ENCODE measurements at places on chromosomes 4 and X.

GRCh38 chr4:140211693-140212092 lies 57.7 kb upstream of the MAML3 start:
- DNase-seq, result no peak

DNA sequence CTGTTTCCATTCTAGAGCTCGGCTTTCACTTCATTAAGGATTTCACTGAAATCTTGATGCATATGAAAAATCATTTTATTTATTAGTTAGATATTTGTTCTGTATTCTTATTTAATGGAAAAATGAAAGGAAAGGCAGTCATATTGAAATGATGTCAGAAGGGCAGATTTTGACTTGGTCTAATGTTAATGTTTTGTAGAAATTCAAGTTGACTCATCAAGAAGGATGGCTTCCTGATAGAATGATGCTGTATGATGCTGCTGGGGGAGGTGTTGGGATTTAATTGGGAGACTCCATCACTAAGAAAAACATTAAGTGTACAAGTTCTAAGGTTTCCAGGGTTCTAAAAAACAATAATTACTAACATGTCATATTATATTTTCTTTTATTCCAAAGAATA lies 204.8 kb downstream of the PDGFC start:
- no peak for DNase-seq

DNA sequence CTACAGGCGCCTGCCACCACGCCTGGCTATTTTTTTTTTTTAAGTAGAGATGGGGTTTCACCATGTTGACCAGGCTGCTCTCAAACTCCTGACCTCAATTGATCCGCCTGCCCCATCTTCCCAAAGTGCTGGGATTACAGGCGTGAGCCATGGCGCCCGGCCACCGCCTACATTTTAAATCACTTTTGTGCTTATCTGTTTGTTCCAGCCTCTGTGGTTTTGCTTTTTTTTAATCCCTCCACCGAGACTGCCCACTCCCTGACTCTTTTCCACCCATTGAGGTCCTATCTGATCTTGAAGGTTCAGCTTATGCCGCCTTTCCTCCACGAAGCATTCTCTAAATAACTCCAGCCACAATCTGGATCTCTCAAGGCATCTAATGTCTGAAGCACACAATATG lies 73.5 kb downstream of the CHRDL1 start:
- DNase-seq, result no peak

DNA sequence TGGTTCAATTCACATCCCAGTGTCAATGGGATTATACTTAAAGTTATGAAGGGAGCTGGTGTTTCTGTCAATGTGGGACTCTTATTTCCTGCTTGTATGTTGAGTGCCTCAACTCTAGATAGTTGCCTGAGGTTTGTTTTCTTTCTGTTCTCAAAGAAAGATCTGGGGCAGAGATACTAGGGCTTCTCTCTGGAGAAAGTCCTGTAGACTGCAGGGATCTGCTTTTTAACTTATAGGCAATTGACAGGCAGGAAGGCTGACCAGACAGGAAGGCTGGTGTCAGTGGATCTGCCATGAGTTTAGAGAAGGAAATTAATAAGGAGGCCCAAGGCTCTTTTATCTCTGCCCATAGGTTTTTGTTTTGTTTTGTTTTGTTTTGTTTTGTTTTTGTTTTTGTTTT lies 64.0 kb upstream of the PRKX start:
- DNase-seq, result no peak

- no peak for DNase-seq
Observed at GRCh38 chr4:40227284-40227683, 30.5 kb downstream of the RHOH start.

GRCh38 chr4:58209001-58209400 lies 1098.8 kb upstream of the IGFBP7 start:
- no peak for DNase-seq

DNA sequence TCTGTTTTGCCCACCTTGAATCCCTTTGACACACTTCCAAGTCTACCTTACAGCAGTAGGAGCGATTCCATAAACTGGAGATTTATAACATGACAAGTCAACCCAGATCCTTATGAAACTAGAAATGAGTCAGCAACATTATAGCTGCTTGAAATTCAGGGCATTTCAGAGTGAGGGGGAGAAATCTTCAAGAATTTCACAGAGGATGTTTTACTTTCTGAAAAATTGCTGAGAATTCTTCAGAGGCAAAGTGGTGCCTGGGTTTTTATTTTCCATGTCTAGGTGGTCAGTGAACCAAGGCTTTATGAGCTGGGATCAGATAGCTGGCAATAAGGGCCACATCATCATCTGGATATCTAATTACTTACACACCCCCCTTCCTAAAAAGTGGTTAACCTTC lies 119.8 kb downstream of the PPARGC1A start:
- peak; percentile 19 for DNase-seq

- no peak for DNase-seq
Observed at GRCh38 chr4:97317671-97318070, 825.6 kb downstream of the STPG2 start.

DNA sequence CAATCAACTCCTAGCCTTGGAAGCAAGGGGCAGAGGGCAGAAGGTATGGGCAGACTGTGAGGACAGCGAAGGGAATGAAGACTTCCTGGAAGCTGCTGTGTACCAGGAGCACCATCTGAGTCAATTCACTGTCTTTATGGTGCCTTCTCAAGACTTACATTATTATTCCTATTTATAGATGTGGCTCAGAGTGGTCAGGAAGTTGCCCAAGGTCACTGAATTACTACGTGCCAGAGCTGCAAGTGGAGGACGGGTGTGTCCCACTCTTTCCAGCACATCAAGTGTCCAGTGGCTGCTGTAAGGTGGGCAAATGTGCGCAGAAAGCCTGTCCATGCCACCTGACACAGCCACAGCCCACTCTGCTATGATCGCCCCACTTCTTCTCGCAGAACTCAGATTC lies 32.0 kb downstream of the SMPX start:
- no peak for DNase-seq

DNA sequence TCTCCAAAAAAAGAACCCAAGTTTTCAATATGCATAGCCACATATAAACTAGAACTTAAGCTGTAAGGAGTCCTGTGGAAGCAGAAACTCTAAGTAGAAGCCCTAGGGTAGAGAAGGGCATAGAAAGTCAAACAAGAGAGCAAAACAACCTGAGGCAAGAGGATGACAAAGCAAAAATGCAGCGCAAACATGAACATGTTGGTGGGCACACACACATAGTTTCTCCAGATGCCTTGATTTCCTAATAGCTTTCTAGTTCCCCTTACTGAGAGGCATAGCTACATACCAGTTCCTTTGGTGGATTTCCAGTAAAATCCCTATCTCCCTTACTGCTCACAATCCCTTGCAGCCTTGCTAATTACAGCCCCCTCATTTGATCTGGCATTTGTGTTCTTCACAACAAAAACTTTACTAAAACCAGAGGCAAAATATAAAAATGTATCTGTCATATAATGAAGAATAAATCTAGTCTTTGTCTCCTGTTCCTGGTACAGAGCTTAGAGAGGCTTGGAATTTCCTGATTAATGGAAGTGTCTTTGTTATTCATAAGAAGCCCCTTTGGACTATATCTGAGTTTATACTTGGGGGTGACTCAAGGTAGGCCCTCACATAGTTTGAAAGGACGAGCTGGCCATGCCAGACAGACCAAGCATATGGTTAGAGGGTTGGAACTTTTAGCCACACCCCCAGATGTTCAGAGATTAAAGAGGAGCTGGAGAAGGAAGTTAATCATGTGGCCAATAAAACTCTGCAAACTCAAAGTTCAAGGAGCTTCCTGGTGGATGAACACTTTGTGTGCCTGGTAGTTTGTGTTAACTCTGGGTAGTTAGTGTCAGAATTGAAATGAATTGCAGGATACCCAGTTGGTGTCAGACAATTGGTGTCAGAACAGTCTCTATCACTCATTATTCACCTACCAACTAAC lies 52.7 kb upstream of the ZCCHC13 start:
- DNase-seq, result peak; percentile 47

DNA sequence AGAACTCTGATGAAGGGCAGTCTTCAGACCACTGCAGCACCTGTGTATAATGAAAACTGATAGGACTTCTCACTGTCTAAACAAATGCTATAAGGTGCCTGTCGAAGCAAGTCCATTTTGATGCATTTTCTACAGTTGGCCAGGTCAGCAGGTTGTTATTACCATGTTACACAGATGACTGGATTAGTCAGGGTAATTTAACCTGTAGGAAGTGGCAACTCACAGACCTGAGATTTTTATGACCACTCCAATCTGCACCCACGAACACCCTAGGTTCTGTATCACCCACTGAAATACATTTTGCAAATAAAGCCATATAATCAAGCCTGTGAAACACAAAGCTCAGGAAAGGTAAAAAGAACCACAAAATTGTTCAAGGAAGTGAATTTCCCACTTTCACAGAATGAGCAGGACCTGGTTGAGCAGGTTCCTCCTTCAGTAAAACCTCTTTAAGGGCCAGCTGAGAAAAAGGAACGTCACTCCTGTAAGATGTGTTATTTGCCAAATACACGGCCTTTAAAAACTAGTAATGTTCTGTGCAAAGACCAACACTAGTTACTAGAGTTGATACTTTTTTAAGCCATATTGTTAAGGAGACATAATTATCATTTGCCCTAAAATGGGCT lies 12.7 kb downstream of the MAML3 start:
- DNase-seq, result no peak

GRCh38 chrX:65581661-65582339 lies 47.2 kb upstream of the LAS1L start:
- DNase-seq, result peak; percentile 79

DNA sequence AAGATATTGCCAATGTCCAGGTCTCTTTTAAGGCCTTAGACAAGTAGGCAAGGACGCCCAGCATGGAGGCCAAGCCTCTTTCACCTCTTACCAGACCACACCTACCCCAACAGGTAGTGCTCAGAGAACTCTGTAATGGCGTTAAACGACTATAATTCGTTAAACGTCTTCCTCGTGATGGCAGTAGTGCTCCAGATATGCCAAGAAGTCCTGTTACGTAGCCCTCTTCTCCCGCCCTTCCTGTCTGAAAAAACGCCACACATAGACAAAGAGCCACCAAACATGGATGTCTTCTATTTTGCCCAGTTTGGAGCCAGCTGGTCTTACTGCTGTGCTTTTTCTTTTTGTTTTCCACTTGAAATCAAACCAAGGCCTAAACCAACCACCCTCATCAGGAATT lies 190.7 kb downstream of the OR13H1 start:
- DNase-seq, result no peak

- DNase-seq, result no peak
Observed at GRCh38 chr4:35697210-35697736, 547.0 kb downstream of the ARAP2 start.

GRCh38 chr4:105050896-105051295 lies 95.8 kb upstream of the TET2 start:
- DNase-seq, result no peak

GRCh38 chrX:13028871-13029636 lies 15.4 kb downstream of the FAM9C start:
- peak; percentile 33 for DNase-seq

GRCh38 chrX:72020204-72020603 lies 109.6 kb downstream of the NHSL2 start:
- DNase-seq, result no peak

DNA sequence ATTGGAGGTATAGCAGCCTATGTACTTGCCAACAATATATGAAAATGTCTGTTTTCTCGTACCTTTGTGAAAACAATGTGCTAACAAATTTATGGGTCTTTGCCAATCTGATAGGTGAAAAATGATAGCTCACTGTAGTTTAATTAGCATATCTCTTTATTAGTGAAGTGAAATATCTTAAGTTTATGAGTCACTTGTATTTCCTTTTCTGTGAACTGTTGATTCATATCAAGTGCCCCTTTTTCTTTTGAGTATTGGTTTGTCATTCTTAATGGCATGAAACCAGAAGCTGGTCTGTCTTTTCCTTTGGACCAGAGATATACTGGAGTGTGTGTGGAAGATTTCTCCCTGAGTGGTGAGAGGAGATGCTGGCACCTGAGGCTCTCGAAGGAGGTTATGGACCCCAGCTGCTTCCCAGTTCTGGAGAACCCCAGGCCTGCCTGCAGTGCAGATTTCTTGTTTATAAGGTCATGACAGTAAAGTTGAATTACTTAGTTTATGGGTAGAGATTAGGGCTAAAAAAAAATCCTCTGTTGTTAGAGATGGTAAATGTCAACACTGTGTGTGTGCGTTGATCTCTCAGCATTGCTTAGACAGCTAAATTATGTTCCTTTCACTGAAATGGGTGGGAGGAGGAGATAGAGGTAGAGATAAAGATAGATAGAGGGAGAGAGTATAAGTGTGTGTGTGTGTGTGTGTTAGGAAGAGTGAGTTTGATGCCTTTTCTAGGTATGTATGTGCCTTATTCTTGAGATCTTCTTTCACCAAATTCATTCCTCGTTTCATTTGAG lies 89.9 kb downstream of the REPS2 start:
- no peak for DNase-seq

DNA sequence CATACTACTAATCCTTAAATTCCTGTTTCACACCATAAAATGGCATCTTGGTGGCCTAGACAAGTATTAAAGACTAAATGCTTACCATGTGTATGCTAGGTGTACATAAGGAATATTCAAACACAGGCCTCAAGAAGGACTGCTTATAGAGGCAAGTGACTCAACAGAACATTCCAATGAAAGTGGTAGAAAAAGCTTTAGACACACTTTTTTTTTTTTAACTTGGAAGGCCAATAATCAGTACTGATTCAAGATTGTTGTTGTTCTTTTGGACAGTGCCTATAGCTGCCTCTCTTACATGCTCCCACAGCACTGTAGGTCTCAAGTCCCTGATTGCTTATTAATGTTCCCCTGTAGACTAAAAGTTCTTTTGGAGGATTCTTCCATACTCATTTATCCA lies 77.6 kb downstream of the FBXL5 start:
- DNase-seq, result no peak

DNA sequence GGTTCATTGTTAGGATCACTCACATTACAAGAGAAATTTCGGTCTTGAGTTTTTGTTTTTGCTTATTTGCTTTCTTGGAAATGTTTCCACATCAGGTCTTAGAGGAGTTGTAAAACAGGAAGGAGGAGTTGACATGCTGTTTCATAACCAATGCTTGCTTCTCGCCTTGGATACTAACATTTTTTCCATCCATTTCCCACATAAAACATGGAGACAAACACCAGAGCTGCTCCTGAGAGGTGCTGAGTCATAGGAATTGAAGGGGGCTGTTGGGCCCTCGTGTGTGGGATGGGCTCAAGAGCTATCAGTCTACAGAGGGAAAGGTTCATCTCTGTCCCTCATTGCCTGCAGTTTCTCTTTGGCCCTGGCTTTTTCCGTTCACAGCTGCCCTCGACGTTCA lies 29.9 kb downstream of the TBL1X start:
- no peak for DNase-seq

DNA sequence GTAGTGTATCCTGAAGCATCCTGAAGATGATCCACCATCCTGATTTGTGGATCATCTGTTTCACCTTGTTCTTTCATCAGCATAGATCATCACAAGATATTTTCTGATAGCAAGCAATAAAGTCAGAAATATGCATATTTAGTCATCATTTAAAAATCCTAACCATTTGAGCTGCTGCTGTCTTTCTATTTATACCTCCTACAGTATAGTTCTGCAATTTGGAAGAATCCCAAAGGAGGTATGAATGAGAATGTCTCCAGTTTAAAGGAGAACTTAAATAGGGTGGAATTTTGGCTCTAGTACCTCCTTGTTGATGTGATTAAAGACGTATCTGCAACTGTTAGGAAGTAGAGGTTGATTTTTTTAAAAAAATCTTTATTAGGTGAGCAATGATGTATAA lies 7.6 kb downstream of the SLC25A14 start:
- DNase-seq, result no peak
